ENCODE measurements at places on chromosomes 11 and 22.

DNA sequence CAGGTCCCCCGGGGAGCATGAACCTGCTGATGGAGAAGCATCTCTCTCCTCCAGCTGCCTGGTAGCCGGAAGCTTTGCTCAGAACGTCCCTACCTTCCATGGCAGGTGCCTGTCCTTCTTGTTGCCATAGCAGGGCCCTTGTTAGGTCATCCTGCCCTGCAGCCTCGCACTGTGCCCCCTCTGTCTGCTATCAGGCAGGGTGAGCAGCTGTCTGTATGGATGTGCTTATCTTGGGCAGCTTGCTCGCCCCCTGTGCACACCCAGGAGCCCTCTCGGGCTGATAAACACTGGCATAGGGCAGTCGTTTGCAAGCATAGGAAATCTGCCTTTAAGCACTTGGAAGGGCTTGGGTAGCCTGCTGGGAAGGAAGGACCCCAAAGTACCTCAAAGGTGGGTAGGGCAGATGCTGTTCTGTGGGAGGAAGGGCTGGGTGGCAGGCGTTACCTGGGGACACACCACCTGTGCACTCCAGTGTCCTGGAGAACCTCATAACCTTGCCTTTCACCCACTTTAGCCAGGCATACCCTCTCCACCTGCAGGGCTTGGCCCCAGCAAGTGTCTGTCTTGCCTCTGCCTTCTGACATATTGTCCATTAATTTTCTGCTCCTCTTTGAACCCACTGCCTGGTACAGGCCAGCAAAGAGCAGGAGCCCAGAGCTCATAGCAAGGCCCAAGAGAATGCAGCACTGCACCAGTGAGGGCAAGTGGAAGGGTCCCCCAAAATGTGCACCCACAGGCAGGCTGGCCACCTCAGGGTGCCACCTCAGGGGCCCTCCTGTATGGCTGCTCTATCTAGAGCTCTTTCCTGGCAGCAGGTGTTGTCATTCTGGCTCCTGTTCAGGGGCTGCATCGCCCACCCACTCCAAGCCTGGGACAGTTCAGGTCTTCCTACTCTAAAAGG is 8.0 kb upstream of the COMT start:
- no peak for DNase-seq

- no peak for DNase-seq
Observed at GRCh38 chr11:21072558-21072957, 403.2 kb downstream of the NELL1 start.

DNA sequence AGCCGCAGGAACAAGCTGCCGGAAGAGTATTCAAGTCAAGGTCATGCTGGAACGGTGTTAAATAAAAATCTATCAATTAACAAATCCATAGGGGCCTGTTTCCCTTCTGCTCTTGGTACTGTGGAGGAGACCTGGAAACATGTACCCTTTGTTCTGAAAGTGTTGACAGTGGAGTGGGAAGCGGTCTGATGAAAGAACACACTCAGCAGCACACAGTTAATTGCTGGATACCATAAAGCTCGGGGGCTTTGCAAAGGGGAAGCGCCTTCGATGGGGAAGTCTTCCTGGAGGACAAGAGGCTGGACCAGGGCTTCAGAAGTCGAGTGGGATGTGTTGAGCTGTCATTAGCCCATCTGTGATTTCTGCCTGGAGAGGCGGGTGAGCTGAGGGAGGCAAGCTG is 112.5 kb upstream of the CLPB start:
- DNase-seq, result no peak

DNA sequence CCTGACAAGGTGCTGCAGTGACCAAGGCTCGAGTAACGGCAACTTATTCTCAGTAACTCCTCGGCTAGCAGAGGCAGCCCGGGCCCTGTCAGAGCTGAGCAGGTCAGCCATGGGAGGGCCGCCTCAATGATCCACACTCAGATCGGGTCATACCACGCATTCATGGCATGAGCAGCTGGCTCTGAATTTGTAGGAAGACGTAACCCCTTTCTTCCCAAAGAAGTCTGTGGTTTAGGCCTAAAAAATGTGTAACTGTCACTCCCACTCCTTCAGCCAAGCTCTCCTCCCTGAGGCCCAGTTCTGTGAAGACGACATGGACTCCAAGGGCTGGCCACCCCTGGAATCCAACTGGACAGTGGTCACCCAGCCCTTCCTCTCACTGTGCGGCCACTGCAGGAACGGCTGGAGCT is 30.0 kb downstream of the PPP2R1B start:
- no peak for DNase-seq

DNA sequence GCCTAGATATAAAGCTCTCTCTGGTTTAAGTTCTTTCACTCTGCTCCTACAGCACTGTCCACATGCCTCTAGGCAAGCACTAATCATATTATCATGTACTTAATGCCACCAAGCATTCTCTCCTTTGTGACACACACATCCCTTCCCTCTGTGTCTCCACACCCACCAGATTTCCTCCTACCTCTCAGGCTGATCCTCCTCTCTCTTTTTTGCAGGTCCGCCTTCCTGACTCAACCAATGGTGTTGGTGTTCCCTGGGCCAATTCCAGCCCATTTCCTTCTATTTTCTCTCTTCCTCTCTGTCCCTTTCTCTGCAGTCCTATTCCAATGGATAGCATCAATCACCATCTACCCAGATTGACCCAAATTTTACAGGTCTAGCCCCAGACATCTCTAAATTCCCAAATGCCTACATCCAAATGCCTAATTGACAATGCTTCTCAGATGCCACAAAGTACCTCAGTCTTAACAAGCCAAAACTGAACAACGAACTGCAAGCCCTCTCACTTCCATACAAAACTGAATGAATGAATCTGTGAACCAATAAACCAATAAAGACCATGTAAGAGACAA is 504 bp upstream of the ZNF215 start:
- DNase-seq, result no peak

DNA sequence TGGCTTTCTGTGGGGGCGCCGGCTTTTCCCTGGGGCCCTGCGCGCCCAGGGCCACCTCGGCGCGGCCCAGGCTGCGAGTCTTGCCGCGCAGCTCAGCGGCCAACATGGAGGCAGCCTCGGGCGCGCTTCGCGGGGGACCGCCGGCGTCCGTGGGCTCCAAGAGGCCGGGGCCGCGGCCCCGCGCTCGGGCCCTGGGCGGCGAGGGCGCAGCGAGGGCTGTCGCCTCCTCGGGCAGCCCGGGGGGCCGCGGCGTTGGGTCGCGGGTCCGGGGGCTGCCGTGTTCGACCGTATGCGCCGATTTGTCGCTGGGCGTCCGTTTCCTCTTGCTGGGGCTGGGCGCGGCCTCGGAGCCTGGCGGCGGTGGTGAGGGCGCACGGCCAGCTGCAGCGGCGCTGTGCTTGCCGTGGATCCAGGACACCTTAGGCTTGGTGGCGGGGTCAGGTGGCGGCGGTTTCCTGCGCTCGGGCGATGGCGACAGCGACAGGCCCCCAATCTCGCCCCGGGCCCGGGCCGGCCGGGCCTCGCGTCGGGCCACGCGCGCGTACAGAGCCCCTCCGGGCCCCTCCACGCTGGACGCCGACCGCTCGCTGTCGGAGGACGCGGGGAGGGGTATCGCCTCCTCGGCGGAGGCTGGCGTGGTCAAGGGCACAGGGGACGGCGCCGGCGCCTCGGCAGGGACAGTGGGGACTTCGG is 11.9 kb downstream of the SCARF2 start:
- DNase-seq, result no peak

DNA sequence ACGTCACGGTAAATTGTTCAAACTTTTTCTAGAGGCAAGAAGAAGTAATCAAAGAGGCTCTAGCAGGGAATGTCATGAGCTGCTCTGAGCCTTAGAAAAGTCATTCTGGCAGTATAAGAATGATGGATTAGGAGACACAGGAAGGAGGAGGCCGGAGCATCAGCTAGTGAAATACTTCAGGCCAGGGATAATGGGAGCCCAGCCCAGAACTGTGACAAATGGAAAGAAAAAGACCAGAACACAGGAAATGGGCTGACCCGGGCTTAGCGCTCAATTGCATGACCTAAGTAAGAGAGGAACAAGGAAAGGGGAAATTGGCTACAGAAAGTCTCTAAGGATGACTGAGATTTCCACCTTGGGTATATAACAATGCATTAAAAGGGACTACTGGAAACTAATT is 108.6 kb downstream of the LARGE1 start:
- DNase-seq, result no peak

GRCh38 chr11:115552773-115553438 is 48.7 kb upstream of the CADM1 start:
- DNase-seq, result no peak

DNA sequence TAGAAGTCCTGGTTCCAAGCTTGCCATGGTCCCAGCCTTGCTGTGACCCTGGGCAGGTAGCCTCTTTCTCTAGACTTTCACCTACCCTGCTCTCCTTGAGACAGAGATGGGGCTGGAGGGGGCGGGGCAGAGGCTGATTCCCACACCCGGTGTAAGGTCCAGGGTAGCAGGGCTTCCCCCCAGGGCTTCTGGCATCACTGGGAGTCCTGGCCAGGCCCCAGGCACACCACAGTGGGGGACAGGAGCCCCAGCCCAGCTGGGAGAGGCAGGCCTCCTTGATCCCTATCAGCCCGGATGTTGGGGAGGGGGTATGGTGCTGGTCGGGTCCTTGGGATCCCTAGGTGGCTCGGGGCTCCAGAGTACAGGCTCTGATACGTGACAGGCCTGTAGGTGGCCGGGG is 1.7 kb upstream of the NUDT8 start:
- DNase-seq, result no peak

DNA sequence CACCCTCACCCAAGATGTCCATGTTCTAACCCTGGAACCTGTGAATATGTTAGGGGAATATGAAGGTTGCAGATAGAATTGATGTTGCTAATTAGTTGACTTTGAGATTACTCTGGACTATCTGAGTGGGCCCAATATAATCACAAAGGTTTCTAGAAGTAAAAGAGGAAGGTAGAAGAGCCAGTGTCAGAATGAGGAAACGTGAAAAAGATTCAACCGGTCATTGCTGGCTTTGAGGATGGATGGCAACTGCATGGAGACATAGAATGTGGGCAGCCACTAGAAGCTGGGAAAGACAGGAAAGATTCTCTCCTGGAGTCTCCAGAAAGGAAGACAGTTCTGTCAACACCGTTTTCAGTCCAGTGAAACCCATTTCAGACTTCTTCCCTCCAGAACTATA is 86.6 kb downstream of the CLPB start:
- DNase-seq, result no peak

- DNase-seq, result peak; percentile 83
Observed at GRCh38 chr11:118956094-118956846, at the start of gene UPK2. TSS of gene UPK2 (plus strand) at chr11:118956298. CDS start at chr11:118956351, 53 bp downstream.
